ENCODE measurements at places on chromosomes 3 and 15. TPM values are rescaled to one million over a fixed set of nuclear protein-coding genes. Genes with fewer than 3 reads are reported as not detected.

GRCh38 chr15:56765251-56765650 is 31.9 kb upstream of the ZNF280D start:
- H3K27ac ChIP-seq, result no peak overlapping the region
- H3K4me1 ChIP-seq, result peaks cover 9% of the 10 kb centered on the region
- no peak overlapping the region for H3K4me3 ChIP-seq

DNA sequence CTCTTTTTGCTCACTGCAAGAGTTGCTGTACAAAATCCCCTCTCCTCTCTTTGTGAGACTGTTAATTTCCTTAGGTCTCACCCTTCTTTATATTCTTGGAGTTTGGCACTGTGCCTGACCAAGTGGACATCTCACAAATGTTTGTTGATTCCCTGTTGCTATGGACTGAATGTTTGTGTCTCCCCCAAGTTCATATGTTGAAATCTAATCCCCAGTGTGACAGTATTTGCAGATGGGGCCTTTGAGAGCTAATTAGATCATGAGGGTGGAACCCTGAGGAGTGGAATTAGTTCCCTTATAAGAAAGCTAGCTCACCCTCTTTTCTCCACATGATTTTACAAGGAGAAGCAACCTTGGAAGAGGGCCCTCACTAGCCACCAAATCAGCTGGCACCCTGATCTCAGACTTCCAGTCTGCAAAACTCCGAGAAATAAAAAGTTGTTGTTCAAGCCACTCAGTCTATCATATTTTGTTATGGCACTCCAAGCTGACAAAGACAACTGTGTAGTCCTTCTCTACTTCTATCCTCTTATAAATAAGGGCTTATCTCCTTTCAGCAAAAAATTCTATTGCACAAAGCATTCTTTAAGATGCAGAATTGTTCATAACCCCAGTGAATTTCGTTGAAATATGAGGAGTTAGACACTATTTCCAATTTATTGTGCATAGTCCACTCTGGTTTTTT is 65.5 kb upstream of the NPHP3 start:
- DNase-seq, result no peak
- H3K36me3 ChIP-seq, result no peaks in the 10 kb centered on the region
- H3K4me1 ChIP-seq, result peaks cover 21% of the 10 kb centered on the region
- peak overlapping the region; percentile 48 for H3K27ac ChIP-seq
- H3K27me3 ChIP-seq, result no peaks in the 10 kb centered on the region
- H3K4me3 ChIP-seq, result no peak overlapping the region

DNA sequence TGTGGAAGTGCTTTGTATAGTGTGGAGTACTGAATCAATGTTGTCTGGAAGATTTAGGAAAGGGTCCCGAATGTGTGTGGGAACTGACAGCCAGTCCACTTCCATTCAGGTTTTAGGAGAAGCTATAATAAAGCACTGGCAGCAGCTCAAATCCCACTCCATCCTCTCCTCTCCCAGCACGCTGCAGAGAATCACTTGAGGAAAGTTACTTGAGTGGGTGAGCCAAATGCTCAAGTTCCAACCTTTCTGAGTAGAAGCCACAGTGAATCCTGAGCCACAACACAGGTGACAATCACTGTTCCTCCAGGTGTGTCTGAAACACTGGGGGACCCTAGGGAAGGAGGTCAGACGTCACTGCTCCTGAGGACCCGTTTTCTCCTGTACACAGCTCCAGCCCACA is 106.5 kb downstream of the TIGIT start:
- DNase-seq, result no peak
- H3K27me3 ChIP-seq, result no peaks in the 10 kb centered on the region
- H3K4me3 ChIP-seq, result no peak overlapping the region
- H3K36me3 ChIP-seq, result no peaks in the 10 kb centered on the region

DNA sequence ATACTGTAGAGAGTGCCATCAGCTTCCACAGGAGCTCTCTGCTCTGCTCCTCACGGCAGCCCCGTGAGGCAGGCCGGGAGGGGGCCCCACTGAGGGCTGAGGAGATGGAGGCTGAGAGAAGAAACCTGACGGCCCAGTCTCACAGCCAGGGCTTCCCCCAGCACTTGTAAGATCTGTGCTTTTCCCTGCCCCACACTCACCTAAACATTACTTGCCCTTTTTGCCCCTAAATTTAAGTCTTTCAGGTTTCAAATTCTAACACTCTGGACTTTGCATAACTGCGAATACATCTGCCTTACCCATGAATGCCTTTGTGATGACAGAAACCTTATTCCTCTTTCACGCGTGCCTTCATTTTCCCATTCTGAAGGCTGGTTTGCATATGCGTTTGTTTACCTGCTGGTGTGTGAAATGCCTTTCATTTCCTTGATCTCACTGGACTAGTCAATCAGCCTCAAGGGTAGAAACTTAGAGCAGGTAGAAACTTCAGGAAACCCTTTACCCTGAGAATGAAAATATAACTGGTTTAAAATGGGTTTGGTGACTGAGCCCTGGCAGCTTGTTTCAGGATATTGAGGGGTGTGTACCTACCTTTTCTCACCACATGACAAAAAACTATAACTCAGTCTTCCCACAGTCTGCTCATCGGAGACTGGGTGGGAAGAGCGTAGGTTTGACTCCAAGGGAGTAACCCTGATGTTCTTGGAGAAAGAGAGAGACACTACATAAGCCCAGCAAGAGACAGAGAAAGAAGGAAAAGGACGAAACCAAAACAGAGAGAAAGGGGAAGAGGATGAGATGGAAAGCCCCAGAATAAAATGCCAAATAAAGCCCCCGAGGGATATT is 20.1 kb downstream of the SLC12A8 start:
- no peak for DNase-seq
- no peaks in the 10 kb centered on the region for H3K27me3 ChIP-seq
- no peaks in the 10 kb centered on the region for H3K36me3 ChIP-seq
- H3K27ac ChIP-seq, result no peak overlapping the region

DNA sequence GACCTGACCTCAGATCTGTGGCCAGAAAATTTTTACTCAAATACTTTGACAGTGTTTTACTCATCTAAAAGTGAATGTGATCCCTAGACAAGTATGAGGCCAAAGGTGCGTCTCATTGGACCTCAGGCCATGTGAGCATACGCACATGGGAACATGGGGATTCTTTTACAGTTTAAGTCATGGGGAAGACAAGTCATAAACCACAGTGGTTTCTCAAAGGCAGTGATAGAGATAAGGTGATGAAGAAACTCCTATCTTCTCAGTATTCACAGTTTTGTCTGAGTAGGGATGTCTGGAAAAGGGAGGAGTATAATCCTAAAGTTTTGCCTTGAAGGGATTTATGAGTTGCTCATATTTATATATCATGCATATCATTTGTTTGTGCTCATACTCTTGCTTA is 173.8 kb downstream of the FNDC3B start:
- H3K4me1 ChIP-seq, result peaks cover 50% of the 10 kb centered on the region
- H3K27ac ChIP-seq, result peak overlapping the region; percentile 16
- no peak overlapping the region for H3K4me3 ChIP-seq
- no peaks in the 10 kb centered on the region for H3K36me3 ChIP-seq
- DNase-seq, result no peak

GRCh38 chr3:112314649-112315048 is 18.3 kb upstream of the CD200 start:
- DNase-seq, result no peak
- H3K27me3 ChIP-seq, result no peaks in the 10 kb centered on the region
- H3K36me3 ChIP-seq, result no peaks in the 10 kb centered on the region
- no peak overlapping the region for H3K27ac ChIP-seq

GRCh38 chr15:71530116-71530515 is 280.2 kb upstream of the NR2E3 start:
- H3K36me3 ChIP-seq, result no peaks in the 10 kb centered on the region
- no peak overlapping the region for H3K4me3 ChIP-seq
- DNase-seq, result no peak
- H3K27ac ChIP-seq, result no peak overlapping the region

GRCh38 chr3:170499562-170500156 is 81.0 kb downstream of the CLDN11 start:
- H3K36me3 ChIP-seq, result no peaks in the 10 kb centered on the region
- no peaks in the 10 kb centered on the region for H3K4me1 ChIP-seq
- no peak for DNase-seq
- no peak overlapping the region for H3K4me3 ChIP-seq

DNA sequence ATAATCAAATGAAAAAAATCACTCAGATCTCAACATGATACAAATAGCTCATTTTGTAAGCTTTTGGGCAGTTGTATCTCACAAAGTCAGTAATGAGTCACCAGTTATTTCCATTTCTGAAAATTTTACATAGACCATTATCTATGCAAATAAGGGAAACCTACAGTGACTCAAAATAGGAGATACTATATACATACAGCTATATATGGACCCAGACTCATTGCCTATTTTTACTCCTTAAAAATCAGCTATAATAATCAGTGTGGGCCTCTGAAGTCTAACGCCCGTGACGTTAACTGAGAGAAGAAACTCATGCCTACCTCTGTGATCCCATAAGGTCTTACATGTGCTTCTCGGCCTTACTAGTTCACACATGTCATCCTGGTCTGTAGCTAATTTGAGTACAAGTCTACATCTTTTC is 31.6 kb downstream of the LRIG1 start:
- DNase-seq, result no peak
- no peaks in the 10 kb centered on the region for H3K27me3 ChIP-seq
- no peak overlapping the region for H3K4me3 ChIP-seq
- peaks cover 76% of the 10 kb centered on the region for H3K4me1 ChIP-seq
- H3K36me3 ChIP-seq, result no peaks in the 10 kb centered on the region
- peak overlapping the region; percentile 32 for H3K27ac ChIP-seq

Gene THBS1
- total RNA-seq, result 868 TPM

Gene GP9
- total RNA-seq, result not detected

Gene ROBO2
- total RNA-seq, result 9.8 TPM

Gene CDHR4
- total RNA-seq, result not detected

Gene CCR8
- total RNA-seq, result not detected

Gene AHSG
- not detected for total RNA-seq

Gene MYO5C
- total RNA-seq, result 18.4 TPM

DNA sequence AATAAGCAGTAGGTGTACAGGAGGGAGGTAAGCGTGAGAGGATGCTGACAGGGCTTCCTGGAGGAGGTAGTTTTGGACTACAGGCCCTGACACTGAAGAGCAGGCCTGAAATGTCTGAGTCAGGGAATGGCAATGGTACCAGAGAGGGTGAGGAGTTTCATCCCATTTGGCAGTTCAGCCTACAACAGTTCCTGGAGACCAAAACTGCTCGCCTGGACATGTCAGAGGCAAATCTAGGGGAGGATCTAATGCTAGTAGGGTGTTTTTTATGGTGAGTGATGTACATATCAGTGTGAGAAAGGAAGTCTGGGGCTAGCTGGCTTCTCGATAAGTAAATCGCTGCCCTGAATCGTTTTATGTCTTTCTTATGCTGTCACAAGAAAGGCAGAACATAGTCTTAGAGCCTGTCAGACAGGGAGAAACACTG is 13.8 kb upstream of the TNFSF10 start:
- no peak overlapping the region for H3K4me3 ChIP-seq
- no peaks in the 10 kb centered on the region for H3K36me3 ChIP-seq
- no peaks in the 10 kb centered on the region for H3K27me3 ChIP-seq
- DNase-seq, result no peak
- H3K27ac ChIP-seq, result no peak overlapping the region

DNA sequence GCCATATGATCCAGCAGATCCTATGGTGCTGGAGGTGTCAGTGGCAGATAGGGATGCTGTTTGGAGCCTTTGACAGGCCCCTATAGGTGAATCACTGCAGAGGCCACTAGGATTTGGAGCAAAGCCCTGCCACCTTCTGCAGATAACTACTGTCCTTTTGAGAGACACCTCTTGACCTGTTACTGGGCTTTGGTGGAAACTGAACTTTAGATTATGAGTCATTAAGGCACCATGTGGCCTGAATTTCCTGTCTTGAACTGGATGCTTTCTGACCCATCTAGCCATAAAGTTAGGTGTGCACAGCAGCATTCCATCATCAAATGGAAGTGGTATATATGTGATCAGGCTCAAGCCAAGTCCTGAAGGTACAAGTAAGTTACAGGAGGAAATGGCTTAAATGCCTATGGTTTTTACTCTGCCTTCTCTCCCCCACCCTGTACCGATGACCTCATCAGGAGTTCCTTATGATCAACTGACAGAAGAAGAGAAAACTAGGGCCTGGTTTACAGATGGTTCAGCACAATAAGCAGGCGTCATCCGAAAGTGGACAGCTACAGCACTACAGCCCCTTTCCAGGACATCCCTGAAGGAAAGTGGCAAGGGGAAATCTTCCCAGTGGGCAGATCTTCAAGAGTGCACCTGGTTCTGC is 565.6 kb upstream of the AGTR1 start:
- H3K4me1 ChIP-seq, result no peaks in the 10 kb centered on the region
- DNase-seq, result no peak
- H3K27me3 ChIP-seq, result no peaks in the 10 kb centered on the region
- no peak overlapping the region for H3K27ac ChIP-seq
- H3K4me3 ChIP-seq, result no peak overlapping the region

GRCh38 chr3:98650971-98651779 is 57.8 kb upstream of the CPOX start:
- no peaks in the 10 kb centered on the region for H3K36me3 ChIP-seq
- H3K4me1 ChIP-seq, result no peaks in the 10 kb centered on the region
- DNase-seq, result no peak

DNA sequence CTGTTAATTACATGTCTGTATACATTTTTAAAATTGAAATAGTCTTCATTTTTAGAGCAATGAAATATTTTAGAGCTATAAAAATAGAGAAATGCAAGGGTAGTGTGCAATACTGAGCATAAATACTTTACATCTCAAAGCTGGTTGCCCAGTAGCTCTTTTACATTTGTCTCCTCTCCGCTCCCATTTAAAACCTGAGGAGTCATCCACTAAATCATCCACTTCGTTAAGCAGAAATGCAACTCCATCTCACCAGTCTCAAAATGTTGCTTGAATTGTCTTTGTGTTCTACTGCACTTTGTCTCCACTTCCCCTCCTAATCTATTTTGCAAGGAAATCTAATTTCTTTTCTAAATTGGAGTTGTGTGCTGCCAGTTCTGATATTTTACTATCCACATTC is 563.6 kb downstream of the VGLL3 start:
- no peak overlapping the region for H3K27ac ChIP-seq
- no peak overlapping the region for H3K4me3 ChIP-seq
- H3K4me1 ChIP-seq, result no peaks in the 10 kb centered on the region

DNA sequence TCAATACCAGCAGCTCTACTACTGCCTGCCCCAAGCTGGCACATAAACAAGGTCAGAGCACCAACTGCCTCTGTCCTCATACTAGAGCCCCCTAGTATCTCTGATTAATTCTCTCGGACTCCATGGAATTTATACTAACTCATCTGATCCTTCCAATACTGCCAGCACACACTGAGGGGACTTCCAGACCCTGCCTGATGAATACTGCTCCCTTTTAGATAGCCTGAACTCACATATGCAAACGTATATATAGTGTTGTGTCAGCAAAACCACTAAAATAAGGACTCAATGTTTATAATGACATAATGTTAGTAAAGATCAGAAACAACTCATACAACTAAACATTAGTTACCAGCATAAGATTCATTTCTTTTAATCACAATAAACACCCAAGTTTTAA is 25.0 kb downstream of the CEP70 start:
- H3K27me3 ChIP-seq, result no peaks in the 10 kb centered on the region
- H3K36me3 ChIP-seq, result no peaks in the 10 kb centered on the region
- no peaks in the 10 kb centered on the region for H3K4me1 ChIP-seq
- DNase-seq, result no peak

GRCh38 chr15:85764649-85765277 is 30.0 kb downstream of the KLHL25 start:
- H3K27me3 ChIP-seq, result no peaks in the 10 kb centered on the region
- H3K4me3 ChIP-seq, result no peak overlapping the region
- no peak overlapping the region for H3K27ac ChIP-seq
- no peak for DNase-seq
- H3K36me3 ChIP-seq, result no peaks in the 10 kb centered on the region
